ENCODE measurements at places on chromosomes 7 and 10.

DNA sequence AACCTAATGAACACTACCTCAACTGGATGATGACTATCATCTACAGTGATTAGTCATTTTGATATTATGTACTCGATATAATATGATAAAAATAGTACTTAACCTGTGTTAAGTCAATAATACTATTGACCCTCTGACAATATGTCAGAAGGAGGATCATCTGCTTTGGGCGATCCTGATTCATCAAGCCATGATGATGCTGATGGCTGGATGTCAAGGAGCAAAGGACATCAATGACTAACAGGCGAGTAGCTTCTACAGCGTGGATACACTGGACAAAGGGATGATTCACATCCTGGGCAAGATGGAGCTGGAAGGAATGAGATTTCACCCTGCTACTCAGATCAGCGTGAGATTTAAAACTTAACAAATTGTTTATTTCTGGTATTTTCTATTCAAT is 94.4 kb upstream of the SKAP2 start:
- DNase-seq = no peak

- no peak for DNase-seq
Observed at GRCh38 chr7:26141077-26141476, 10.9 kb upstream of the NFE2L3 start.

GRCh38 chr10:12501841-12502525 is 152.6 kb downstream of the CAMK1D start:
- no peak for DNase-seq

GRCh38 chr10:29265210-29265768 is 23.6 kb upstream of the LYZL1 start:
- DNase-seq = no peak

- no peak for DNase-seq
Observed at GRCh38 chr7:93821463-93821862, 69.1 kb downstream of the TFPI2 start.

DNA sequence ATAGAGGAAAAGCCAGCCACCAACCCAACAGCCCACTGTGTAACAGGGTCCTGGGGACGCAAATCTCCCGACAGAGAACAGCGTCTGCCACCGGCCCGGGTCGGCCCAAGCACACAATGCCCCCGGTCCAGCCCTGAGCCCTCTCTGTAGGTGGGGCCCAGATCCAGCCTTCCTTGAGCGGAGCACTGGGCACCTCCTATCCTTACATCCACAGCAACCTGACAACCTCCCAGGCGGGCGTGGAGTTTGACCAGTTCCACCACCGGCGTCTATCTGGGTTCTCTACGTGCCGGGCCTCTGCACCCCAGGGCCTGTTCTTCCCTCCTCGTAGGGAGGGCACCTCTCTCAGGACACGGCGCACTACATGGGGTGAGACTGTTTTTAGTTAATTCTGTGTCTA is 109.0 kb downstream of the CYTH3 start:
- peak; percentile 61 for DNase-seq

GRCh38 chr10:78188446-78188845 is 154.8 kb downstream of the RPS24 start:
- no peak for DNase-seq

DNA sequence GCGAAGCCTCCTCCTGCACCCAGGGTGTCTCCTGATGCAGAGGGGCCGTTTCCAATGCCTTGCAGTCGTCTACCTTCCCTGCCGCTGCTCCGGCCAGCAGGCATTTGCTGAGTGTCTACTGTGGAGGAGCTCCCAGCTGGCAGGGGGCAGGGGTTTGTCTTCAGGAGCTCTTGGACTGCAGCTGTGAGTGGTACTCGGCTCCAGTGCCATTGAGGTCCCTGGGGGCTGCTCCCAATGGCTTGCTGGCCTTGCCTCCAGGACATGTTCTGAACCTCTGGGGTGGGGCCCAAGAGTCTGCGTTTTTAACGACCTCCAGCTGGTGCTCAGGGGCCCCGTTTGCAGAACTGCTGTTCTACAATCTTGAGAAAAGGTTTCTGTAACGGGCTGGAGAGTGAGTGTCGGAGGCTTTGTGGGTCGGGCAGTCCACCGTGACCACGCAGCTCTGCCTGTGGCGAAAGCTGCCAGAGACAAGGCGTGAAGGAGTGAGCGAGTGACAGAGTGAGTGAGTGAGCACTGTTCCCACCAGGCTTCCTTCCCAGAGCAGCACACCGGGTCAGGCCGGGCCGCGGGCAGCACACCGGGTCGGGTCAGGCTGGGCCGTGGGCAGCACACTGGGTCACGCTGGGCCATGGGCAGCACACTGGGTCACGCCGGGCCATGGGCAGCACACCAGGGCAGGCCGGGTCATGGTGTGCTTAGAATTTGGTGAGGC is 520.2 kb downstream of the PTPRN2 start:
- no peak for DNase-seq

GRCh38 chr7:29302666-29303395 is 108.3 kb downstream of the CHN2 start:
- no peak for DNase-seq

DNA sequence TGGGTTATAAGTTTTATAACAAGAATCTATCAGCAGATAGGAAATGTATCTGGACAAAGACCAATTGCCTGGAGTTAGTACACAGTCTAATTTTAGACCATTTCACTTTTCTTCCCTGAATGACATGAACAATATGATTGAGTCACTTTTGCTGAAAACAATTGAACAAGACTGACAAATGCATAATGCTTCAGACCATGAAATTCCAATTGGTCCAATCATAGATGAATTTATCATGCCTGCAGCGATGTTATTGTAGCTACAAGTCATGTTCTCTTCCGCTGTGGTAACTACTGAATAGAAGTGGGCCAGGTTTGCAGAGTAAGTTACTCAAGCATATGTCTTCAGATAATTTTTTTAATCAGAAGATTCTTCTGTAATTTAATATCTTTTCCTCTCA is 73.4 kb downstream of the VSTM2A start:
- DNase-seq = no peak

- no peak for DNase-seq
Observed at GRCh38 chr10:106226142-106226541, 938.4 kb downstream of the SORCS1 start.

- DNase-seq = no peak
Observed at GRCh38 chr7:18508443-18509427, 13.2 kb downstream of the HDAC9 start.

Measured in type B pancreatic cell (in vitro differentiated cells).